ENCODE measurements at places on chromosomes 4 and X. TPM values are rescaled to one million over a fixed set of nuclear protein-coding genes. Genes with fewer than 3 reads are reported as not detected.

Gene FGF13
- polyA plus RNA-seq = 13.5 TPM

DNA sequence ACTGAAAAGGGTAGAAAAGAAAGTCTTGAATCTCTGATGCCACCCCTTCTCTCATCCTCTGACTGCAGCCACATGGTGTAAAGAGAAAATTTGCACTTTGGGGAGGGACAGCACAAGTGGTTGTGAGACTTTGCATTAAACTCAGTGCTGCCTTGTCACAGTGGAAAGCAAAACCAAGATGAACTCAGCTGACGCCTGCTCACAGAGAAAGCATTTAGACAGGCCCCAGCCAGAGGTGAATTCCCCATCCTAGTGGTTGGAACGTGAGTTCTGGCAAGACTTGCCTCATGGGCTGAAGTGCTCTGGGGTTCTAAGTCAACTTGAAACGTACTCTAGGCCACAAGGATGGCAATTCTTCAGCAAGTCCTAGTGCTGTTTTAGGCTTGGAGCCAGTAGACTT lies 1101.4 kb downstream of the ADGRL3 start:
- no peak for DNase-seq

- DNase-seq = no peak
These were observed 11.2 kb downstream of the DAPP1 start for GRCh38 chr4:99827857-99828256.

DNA sequence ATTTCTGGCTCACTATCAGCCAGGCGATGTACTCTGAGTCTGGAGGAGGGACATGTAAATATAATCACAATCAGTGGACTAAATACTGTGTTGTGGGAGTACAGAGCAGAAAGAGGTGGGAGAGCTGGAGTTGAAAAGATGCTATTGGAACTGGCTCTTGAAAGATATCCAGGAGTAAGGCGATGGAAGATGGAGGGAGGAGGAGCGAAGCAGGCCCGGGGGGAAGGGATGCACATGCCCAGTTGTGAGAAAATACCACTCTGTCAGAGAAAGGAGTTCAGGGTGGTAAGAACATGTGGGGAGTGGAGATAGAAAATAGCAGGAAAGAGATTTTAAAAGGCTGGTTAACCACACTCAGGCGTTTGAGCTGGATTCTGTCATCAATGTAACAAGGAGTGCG lies 216.9 kb upstream of the ETNPPL start:
- DNase-seq = no peak
